ENCODE measurements at places on chromosomes 1 and 21.

DNA sequence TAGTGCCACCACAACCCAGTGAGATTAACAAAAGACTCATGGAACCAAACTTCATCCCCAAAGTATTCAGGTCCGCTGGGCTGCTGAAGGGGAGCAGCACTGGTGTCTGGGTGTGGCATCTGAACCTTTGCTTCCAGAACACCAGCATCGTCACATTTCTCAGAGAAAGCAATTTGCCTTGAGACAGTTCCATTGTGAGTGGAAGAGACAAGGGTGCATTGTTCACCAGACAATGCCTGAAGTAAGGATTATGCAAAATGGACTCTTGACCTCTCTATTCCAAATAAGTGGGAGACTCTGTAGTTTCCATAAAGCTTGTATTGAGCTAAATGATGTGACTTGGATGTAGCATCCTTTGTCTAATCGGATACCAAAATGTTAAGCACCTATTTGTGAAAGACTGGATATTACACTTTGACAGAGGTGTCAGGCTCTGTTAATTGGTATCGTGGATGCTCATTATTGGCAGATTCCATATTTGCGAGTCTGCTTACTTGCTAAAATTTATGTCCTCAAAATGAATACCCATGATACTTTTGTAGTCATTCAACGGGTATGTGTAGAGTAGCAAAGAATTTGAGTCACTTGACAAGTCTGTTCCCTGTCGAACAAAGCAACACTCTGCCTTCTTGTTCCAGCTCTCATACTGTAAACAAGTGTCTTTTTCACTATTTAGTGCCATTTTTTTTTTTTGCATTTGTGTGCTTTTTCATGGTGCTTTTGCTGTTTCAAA lies 75.6 kb downstream of the MRPS6 start:
- peak; percentile 87 for DNase-seq

DNA sequence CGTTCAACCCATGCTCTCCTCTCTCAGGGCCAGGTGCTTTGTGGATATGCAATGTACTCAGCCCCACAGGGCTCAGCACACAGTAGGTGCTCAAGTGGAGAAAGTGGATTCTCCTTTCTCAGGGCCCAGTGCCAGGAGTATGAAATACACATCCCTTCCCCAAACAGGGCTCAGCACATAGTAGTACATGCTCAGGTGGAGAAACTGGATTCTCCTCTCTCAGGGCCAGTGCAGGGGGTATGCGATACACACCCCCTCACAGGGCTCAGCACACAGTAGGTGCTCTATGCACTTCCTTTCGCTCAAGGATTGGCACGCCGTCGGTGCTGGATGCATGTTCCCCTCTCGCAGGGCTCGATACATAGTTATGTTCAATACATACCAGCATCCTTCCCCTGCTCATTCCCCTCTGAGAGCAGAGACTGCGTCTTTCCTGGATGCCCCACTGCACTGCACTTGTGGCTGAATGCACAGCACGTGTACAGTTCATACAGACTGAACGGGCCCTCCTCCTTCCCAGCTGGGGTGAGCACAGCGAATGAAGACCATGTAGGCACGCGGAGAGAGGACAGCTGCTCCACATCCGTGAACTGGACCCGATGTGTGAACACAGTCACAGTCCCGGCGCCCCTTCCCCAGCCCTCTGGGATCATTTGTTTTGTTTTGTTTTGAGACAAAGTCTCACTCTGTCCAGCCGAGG lies 16.6 kb upstream of the DISP3 start:
- no peak for DNase-seq

- no peak for DNase-seq
These were observed 753.1 kb downstream of the NCAM2 start for GRCh38 chr21:21751286-21751685.

- no peak for DNase-seq
These were observed 43.4 kb downstream of the LTN1 start for GRCh38 chr21:28949318-28949717.

DNA sequence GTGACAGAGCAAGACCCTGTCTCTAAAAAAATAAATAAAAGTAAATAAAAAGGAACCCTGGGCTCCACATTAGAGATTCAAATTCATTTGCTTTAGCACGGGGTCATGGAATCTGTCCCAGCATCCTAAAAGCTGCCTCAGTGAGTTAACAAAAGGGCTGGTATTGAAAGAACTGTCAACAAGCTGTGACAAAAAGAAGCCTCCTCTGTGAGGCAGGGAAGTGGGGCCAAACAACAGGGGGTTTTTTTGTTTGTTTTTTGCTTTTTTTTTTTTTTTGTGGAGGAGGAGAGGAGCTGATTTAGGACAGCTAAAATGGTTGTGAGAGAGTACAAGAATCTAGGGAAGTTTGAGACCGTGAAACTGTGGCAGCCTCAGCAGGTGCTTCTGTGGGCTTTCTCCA lies 115.7 kb downstream of the LIPI start:
- DNase-seq: no peak

GRCh38 chr21:31530364-31530763 lies 129.1 kb upstream of the SOD1 start:
- DNase-seq: no peak

DNA sequence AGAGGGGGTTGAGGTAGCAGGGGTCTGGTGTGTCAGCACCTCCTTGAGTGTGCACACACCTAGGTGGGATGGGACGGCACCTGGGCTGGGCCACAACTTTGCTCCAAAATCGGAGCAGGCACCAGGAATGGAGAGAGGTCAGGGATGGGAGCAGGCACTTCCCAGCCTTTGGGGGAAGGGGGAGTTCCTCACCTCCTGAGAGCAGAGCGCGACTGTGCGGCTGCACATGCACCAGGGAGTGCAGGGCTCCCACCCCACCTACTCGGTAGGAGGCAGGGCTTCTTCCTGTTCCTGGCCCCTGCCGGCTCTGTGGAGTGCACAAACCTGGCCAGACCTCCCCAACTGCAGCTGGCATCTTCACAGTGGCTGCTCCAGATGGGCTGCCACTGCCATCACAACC lies 399.3 kb downstream of the NCAM2 start:
- DNase-seq: no peak

DNA sequence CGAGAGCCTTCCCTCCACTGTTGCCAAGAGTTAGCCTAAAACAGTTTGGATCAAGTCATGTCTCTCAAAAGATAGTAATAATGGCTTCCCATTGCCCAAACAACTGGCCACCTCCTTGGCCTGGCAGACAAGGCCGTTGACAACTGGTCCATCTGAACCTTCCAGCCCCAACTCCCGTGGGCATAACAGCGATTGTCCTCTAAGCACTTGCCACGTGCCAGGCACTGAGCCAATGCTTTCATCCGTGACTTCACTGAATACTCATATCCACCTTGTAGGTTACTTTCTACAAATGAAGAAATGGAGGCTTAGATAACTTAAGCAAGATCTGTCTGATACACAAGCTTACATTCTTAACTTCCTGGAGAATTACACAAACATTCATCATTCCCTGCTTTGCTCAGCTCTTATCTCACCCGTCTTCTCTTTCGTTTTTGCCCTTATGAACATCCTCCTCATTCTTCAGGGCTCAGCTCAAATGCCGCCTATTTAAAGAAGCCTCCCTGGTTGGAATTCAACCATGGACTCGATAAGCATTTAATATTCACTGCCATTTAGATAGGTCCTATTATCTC lies 106.4 kb downstream of the KCND3 start:
- no peak for DNase-seq

DNA sequence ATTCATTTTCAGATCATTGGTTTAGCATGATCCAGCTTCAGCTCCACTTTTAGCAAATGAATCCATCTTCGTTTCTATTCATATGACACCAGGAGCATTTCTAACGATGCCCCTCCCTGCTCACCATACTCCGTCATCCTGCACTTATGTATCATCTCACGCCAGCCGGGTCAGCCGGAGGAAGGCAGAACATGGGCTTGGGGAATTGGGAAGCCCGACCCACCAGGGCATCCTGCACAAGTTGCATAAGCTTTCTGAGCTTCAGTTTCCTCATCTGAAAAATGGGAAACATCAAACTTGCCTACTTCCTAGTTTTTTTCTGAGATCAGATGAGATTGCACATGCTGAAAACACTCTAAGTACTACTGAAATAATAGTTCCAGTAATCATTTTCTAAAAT lies 194.7 kb downstream of the AK5 start:
- no peak for DNase-seq

DNA sequence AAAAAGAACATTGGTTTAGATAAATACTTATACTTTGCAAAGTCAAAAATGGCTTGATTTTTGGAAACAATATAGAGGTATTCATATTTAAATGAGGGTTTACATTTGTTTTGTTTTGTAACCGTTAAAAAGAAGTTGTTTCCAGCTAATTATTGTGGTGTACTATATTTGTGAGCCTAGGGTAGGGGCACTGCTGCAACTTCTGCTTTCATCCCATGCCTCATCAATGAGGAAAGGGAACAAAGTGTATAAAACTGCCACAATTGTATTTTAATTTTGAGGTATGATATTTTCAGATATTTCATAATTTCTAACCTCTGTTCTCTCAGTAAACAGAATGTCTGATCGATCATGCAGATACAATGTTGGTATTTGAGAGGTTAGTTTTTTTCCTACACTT lies 65.3 kb upstream of the SAMD13 start:
- no peak for DNase-seq

GRCh38 chr1:78839704-78840277 lies 166.7 kb downstream of the ADGRL4 start:
- DNase-seq: peak; percentile 53

DNA sequence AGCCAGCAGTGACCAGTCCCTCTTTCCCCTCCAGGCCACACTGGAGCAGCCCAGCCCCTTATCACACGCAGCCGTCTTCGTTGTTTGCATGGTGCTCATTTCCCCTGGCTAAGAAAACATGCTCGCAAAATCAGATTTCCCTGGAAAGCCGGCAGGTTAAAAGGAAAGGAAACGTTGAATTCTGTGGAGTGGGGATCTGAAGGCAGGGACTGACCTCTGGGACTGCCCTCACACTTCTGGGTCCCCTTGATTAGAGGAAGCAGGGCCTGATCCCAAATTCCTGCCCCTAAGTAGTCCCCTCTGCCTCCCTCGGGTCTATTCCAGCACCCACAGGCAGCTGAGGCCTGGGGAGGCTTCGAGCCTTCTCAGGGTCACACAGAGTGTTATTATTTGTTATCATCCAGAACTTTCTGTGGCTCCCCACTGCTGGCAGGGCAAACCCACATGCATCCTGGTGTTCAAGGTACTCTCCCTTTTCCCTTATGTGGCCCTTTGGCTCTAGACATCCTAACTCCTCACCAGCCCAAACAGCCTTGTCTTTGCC lies 125.2 kb upstream of the ZBTB40 start:
- no peak for DNase-seq

DNA sequence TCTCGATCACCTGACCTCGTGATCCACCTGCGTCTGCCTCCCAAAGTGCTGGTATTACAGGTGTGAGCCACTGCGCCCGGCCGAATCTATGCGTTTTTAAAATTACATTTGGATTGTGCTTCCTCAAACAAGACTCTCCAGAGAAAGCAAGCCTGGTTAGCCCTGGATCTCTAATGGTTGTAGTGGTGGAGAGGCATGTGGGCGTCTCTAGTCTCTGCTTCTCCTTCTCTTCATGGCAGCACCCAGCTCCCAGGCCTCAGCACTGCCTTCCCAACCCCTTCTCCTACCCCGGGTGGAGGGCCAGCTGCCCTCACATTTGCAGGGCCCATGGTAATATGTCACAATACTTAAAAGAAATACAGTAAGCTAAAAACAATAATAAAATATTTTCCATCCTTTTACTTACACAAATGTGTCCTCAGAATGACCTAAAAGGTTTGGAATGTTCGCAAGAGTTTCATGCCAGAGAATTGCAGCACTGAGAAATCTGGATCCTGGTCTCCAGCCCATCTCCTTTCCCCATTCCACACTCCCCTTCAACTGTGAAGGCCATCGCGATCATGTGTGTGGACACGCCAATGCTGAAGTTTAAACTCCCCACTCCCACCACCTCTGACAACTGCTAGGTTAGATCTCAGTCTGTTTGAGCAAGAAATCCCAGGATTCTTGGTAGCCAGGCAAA lies 7.0 kb downstream of the OR14I1 start:
- DNase-seq: no peak

DNA sequence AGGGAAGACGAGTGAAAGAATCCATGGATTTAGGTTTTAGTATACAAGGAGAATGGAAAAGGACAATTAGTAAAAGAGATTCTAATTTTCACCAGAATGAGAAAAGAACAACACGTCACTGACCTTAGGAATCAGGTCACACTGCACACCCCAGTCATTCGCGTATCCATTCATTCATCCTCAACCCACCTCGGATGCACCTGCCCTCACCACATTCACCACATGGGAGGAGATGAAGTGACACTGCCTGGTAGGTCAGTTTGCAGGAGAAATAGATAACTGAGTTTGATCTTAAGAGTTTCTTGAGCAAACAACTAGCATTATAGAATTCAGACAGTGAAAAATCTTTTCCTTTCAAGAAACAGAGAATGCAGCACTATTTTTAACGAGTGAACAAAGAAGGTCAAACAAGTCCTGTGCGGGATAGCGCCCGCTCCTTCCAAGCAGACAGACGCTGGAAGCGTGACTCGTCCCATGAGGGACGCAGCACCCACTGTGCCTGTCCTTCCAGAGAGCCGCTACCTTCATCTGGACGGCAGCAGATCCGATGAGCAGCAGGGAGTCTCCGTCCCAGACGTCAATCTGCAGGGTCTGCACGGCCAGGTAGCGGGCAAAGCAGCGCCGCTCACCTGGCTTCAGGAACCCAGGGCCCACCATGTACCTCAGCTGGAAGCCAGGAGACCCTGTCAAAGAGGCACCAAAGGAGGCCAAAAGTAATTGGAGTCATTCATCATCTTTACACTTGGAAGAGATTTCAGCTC lies 101.7 kb downstream of the NPHP4 start:
- no peak for DNase-seq

All from HAP-1 (cell line).